ENCODE measurements at places on chromosomes 7 and 10. TPM values are rescaled to one million over a fixed set of nuclear protein-coding genes. Genes with fewer than 3 reads are reported as not detected.

Gene STEAP2
- 2.3 TPM for total RNA-seq

Gene NOS3
- total RNA-seq = 67.0 TPM

Gene GPR26
- not detected for total RNA-seq

Gene TMEM225B
- total RNA-seq = not detected
